ENCODE measurements at places on chromosomes 5 and 9. TPM values are rescaled to one million over a fixed set of nuclear protein-coding genes. Genes with fewer than 3 reads are reported as not detected.

C9orf153 gene
- 0.17 TPM for total RNA-seq

CMBL gene
- total RNA-seq: 35.8 TPM

GAS1 gene
- total RNA-seq: 25.0 TPM

PCDHGA1 gene
- total RNA-seq: 0.70 TPM

SPATA31D4 gene
- not detected for total RNA-seq

NDUFB6 gene
- total RNA-seq: 97.0 TPM

ANKHD1 gene
- total RNA-seq: 51.3 TPM

Measured in gastrocnemius medialis (tissue), 4 donors.